ENCODE measurements at places on chromosomes 12 and 14. TPM values are rescaled to one million over a fixed set of nuclear protein-coding genes. Genes with fewer than 3 reads are reported as not detected.

GRCh38 chr12:96244826-96245225, 50.7 kb downstream of the ELK3 start:
- no peak overlapping the region for H3K27ac ChIP-seq
- DNase-seq: no peak
- H3K4me1 ChIP-seq: peaks cover 44% of the 10 kb centered on the region
- no peaks in the 10 kb centered on the region for H3K27me3 ChIP-seq
- no peak overlapping the region for H3K4me3 ChIP-seq

DNA sequence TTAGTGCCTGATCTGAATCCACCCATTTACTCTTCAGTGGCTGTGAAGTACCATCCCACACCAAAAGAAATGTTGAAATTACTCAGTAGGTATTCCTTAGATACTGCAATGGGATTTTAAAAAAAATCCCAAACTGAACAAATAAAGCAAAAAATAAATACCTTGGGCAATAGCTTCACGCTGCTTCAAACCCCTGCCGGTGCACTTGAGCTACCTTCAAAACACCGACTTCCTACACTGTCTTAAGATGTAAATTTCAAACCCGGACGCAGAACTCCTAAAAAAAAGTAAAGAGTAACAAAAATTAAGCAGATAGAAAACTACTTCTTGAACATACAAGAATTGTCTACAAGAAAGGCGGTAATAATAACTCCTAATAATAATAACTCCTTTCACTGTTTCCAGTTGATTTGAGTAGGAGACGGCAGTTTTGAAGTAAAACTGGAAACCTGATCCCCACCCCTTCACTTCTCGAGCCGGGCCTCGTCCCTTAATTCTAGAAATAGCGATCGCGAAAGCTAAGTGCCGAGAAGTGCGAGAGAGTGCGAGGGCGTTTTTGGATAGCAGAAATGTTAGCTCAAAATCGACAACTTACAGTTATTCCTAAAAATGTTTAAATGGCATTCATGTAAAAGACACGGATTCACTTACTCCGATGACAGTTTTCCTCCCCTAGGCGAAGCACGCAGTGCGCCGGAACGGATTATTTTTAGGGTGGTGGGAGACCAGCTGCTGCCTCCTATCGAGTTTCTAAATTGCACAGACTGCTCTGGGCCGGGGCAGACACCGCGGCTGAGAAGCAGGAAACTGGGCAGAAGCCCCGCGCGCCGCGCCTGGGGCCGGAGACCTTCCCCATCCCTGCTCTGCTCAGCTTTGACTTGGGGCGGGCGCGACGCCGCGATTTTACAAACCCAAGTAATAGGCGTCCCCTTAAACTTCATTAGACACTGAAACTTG, at the start of gene ABCC9:
Gene ABCC9, minus strand, starts transcription at position 878 of the 957 bp plus-strand sequence. CDS start 4,752 bp downstream, outside the sequence.
- H3K36me3 ChIP-seq: no peaks in the 10 kb centered on the region
- peaks cover 16% of the 10 kb centered on the region for H3K27me3 ChIP-seq
- peaks cover 6% of the 10 kb centered on the region for H3K4me1 ChIP-seq
- peak within 1 kb of the TSS; percentile 54 for H3K4me3 ChIP-seq
- peak; percentile 51 for DNase-seq

GRCh38 chr12:62006076-62006732, 254.0 kb upstream of the USP15 start:
- H3K4me1 ChIP-seq: no peaks in the 10 kb centered on the region
- H3K27ac ChIP-seq: no peak overlapping the region
- H3K27me3 ChIP-seq: no peaks in the 10 kb centered on the region
- no peak for DNase-seq
- H3K4me3 ChIP-seq: no peak overlapping the region

DNA sequence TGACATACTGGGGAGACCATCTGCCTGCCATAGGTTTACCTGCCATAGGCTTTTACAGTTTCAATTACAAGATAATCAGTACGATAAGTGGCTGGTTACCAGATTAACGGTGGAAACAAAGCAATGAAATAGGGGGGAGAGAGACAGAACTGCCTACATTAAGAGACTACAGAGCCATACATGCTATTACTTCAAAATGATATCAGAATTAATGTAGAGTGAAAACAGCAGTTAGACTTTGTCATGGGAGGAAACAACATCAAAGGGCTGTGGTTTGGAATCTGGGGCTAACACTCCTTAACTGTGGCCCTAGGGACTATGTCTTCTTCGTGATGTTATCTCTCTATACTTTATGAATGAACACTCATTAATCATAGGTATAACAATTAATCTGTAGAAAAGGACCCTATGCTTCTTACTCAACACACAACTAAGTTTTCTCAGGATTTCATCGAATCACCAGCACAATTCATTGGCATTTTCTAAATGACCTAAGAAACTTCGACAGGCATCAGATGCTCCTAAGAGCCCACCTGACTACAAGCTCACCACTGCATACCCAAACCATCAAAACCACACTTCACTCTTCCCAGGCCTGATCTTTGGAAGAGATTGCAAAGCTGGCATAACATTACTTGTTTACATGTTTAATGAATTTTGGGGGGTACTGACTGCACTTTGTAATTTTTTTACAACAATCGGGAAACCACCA, 475.6 kb upstream of the SOX5 start:
- no peak overlapping the region for H3K27ac ChIP-seq
- no peak for DNase-seq
- no peaks in the 10 kb centered on the region for H3K4me1 ChIP-seq

DNA sequence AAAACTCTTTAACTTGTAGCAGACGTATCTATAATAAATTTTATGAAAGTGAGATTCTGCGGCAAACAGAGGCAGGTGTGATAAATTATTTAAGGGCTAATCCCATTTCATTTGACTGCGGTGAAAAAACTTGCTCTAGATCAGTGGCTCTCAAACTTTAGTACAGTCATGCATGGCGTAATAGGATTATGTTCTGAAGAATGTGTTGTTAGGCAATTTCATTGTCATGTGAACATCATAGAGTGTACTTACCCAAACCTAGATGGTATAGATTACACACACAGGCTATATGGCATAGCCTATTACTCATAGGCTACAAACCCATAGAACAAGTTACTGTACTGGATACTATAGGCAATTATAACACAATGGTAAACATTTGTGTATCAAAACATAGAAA, 83.7 kb downstream of the HEATR5A start:
- H3K27ac ChIP-seq: no peak overlapping the region
- H3K4me3 ChIP-seq: no peak overlapping the region
- DNase-seq: no peak
- no peaks in the 10 kb centered on the region for H3K4me1 ChIP-seq
- no peaks in the 10 kb centered on the region for H3K27me3 ChIP-seq

OR4E2 gene
- not detected for total RNA-seq

LRRC43 gene
- 4.2 TPM for total RNA-seq
